ENCODE measurements at places on chromosomes 5 and 9.

- no peak for DNase-seq
Measured at GRCh38 chr5:41721516-41721915, 148.7 kb downstream of the OXCT1 start.

DNA sequence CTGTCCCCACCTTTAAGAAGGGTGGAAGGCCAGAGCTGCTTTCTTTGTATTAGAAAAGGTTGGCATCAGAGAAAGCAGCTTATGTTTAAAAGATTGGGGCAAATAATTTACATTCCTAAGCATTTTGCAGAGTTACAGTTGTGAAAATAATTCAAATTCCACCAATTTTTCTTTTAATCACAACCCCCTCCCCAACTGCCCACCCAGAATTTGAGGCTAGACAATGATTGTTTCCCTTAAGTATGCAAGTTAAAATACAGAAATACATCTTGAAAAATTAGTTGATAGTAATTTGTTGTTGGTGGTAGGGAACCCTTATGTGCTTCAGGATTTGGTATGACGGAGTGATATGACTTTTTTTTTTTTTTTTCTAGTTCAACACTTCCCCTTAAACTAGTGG lies 133.0 kb downstream of the ZSWIM6 start:
- no peak for DNase-seq

DNA sequence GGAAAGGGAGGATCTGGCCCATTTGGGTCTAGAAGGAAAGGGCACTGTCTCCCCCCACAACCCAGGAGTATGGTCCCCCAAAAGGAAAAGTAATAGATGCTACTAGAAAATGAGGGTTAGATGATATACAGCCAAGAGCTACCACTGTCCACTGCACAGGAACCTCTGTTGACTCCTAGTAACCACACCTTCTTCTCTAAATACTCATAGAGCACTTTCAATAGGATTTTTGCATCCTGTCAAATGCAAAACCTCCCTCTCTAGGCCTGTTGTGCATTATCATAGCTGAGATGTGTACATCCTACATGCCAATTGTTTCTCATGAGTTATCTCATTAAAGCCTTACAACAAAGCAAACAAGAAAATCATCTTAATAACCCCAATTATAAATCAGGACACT lies 66.8 kb downstream of the THBS4 start:
- DNase-seq: no peak

DNA sequence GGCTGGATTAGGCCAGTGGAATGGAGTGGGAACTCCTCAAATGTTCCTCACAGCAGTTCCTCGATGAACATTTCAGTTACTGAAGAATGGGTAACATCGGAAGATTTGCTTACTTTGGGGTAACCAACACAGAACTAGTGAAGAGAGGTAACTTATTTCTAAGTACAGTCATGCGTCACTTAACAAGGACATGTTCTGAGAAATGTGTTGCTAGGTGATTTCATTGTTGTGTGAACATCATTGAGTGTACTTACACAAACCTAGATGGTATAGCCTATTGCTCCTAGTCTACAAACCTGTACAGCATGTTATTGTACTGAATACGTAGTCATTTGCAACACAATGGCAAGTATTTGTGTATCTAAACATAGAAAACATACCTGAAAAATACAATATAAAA lies 228.3 kb downstream of the MAST4 start:
- DNase-seq: no peak

DNA sequence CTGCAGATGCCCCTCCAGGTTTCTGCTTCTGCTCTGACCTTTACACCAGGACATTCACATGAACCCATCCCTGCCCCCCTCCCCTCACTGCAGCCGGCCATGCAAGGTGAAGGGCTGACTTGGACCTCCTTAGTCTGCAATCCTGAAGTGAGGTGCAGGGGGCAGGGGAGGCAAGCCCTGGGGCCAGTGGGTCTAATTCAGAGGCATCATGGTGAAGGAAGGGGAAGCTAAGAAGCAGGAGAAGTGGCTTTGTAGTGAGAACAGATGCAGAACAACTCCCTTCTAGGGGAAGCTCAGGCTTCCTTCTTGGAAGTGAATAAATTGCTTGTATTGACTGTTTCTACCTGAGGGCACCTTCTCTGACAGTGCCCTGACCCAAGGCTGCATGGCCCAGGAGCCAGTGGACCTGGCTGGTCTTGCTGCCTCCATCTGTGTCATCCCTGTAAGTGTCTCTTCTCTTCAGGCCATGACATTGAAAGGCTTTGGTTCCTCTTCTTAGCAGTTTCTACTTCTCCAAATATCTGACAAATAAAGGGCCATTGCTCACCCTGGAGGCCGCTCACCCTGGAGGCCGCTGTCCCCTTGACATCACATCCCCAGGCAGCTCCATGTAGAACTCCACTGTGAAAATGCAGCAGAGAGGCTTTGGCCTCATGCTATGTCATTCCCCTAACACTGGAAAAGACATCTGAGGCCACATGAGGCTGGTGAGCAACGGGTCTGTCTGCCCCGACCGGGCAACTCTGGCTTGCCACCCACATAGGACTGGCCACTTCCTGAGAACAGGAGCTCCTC lies 55.3 kb downstream of the GADD45G start:
- no peak for DNase-seq

DNA sequence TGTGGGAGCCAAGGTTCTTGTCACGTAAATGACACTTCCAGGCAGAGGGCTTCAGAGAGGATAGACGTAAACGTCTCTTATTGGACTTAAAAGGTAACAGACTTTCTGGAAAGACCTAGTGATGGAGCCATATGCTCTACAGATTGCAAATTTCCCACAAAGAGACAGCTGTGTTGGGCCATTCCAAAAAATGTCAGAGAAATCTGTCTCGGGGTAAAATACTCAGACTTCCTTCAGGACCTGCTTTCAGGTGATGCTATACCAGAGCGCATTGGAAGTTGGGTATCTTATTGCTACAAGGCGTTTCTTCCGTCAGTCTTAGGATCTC lies 29.2 kb downstream of the PROP1 start:
- no peak for DNase-seq

DNA sequence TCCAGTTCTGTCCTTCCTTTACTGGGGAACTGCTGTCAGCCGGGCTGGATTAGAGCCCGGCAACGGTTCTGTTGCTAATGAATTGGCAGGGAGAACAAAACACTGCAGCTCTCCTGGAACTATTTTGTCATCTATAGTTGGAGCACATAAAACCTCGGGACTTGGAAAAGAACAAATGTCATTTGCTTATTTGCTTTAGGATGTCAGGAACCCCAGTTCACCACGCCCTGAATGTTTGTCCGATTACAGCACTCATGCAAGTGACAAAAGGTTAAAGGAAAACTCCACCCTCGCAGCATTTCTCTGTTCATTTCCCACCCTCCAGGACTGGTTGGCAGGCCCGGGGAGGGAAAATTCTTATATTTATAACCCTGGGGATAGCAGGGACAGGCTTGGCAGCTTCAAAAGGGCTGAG lies 66.4 kb upstream of the PLPP1 start:
- DNase-seq: no peak

DNA sequence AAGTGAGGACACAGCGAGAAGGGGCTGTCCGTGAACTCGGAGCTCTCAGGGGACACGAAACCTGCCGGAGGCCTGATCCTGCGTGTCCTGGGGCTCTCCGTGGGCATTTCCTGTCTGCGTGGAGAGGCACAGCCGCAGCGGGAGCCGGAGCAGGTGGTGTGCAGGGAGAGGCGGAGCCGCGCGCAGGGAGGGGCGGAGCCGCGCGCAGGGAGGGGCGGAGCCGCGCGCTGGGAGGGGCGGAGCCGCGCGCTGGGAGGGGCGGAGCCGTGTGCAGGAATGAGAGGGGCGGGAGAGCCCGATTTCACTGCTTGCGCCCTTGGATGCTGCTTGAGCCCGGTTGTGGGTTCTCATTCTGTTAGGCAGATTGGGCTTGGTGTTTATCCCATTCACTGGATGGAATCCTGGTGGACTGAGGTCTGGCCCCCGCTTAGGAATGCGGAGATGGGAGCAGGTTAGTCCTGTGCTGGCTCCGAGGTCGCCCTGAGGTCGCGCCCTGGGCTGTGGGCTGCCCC lies 26.7 kb downstream of the NDUFS6 start:
- no peak for DNase-seq

DNA sequence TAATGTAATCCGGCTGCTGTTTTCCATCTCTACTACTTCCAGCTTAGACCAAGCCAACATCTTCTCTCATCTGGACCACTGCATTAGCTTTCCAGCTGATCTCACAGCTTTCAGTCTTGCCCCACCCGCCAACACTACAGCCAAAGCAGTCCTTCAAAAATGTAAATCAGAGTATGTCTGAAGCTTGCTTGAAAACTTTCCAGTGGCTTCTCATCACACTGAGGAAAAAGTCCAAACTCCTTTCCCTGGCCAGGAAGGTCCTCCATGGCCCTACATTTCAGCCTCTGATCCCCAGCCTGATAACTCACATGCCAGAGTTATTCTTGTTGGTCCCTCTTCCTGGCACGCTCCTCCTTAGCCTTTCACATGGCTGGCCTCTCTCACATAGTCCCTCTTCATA lies 38.5 kb downstream of the TTC1 start:
- no peak for DNase-seq

DNA sequence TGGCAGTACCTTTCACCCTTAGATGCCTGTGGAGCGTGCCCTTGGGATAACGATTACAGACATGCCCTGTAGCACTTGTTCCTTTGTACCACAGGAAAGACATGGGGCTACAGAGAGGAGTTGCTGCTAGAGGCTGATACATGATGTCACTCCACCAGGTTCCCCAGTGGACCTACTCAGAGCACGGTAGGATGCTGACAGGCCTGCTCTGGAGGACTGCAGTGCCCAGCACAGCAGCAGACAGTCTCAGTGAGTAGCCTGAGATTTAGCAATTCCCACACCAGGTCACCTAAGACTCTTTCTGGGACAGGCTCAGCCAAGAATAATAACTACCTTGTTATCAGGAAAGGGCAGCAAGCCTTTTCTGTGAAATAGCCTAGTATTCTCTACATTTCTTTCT lies 28.8 kb downstream of the PDE4D start:
- no peak for DNase-seq

GRCh38 chr9:133526721-133527321 lies 2.1 kb upstream of the MYMK start:
- DNase-seq: no peak

DNA sequence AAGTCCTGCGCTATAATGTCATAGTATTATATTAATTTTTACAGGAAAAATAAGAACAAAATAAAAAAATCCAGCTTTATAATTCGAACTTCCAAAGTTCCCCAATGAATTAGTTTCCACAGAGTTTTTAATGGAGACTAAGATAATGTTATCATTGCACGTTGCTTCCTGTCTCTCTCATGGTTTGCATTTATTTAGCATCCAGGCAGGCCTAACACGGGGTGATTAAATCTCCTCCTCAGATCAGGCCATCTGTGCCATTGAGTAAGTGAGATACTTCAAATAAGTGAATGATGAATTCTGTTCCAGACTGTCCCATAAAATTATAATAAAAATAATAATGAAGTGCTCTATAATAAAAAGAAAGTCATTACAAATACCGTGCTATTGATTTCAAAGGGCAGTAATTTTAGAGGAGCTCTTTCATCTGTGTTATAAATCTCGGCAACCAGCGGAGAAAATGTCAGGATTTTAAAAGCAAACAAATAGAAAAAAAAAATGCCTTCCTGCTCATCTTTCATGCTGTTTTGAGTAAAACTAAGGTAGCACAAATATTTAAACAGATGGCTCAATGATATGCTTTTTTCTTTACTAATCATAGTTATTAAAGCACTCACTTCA lies 570.6 kb upstream of the ZNF608 start:
- DNase-seq: no peak

- DNase-seq: no peak
Measured at GRCh38 chr9:113513111-113513510, 49.6 kb downstream of the RGS3 start.

DNA sequence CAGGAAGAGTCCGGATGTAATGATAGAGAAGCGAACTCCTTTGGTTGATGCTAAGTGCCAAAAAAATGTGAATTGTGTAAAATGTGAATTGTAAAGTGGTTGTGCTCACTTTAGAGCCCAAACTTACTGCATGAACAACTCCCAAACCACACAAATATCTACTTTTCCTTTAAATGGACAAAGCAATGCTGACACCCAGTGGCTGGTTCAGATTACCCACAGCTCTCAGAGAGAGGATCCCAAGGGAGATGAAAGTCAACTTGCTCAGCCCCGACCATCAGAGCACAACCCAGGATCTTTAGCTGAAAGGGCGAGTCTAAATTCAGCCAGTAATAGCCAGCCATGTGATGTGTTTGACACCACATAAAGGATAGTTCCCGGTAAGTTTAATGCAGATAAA lies 133.7 kb downstream of the NMUR2 start:
- DNase-seq: no peak

- DNase-seq: no peak
Measured at GRCh38 chr9:109086221-109086620, 33.5 kb downstream of the TMEM245 start.

GRCh38 chr5:98804066-98804465 lies 30.6 kb downstream of the RGMB start:
- no peak for DNase-seq

- no peak for DNase-seq
Measured at GRCh38 chr9:96514800-96515158, 64.8 kb downstream of the HABP4 start.

- no peak for DNase-seq
Measured at GRCh38 chr9:24118190-24118589, 292.1 kb upstream of the ELAVL2 start.
